ENCODE measurements at places on chromosomes 3 and 15. TPM values are rescaled to one million over a fixed set of nuclear protein-coding genes. Genes with fewer than 3 reads are reported as not detected.

Gene HOMER2
- total RNA-seq = 14.1 TPM

Gene LMAN1L
- not detected for total RNA-seq

- H3K27ac ChIP-seq = no peak overlapping the region
- H3K27me3 ChIP-seq = no peaks in the 10 kb centered on the region
- H3K4me1 ChIP-seq = peaks cover 29% of the 10 kb centered on the region
Measured at GRCh38 chr15:79632457-79632856, 200.3 kb downstream of the MINAR1 start.

GRCh38 chr3:81465510-81466200 is 295.8 kb downstream of the GBE1 start:
- no peak overlapping the region for H3K4me3 ChIP-seq
- no peak overlapping the region for H3K27ac ChIP-seq
- H3K36me3 ChIP-seq = no peaks in the 10 kb centered on the region
- no peak for DNase-seq

DNA sequence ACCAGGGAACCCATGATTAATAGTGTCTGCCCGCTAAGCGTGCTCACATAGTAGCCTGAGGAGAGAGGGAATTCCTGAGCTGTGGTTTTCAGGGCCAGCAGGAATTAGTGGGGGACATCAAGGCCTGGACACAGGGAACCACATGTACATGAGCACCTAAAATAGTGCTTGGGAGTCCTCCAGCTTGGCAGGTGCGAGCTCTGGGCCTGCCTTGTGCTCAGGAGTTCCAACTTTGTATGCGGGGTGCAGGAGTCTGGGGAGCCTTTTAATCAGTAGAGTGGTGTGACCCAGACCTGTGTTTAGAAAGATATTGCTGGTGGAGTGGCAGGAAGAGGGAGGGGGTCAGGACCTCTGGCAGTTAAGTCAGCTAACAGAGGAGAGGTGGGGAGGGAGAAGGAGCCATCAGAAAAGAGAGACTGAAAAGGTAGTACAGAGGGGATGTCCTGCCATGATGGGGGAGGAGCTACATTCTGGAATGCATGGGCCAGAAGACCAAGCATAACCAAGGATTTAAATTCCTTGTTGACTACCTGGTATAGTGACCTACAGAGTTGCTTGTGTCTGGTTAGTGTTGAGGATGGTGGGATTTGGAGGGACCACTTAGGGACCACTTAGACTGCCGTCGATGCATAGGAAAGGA is 1.9 kb downstream of the DAG1 start:
- H3K27me3 ChIP-seq = no peaks in the 10 kb centered on the region
- 0 out of 3 replicates have a peak, but pooled peaks cover 2% of the 10 kb centered on the region for H3K36me3 ChIP-seq
- peak overlapping the region; percentile 92 for H3K27ac ChIP-seq
- no peak for DNase-seq
- H3K4me3 ChIP-seq = peak overlapping the region; percentile 82

DNA sequence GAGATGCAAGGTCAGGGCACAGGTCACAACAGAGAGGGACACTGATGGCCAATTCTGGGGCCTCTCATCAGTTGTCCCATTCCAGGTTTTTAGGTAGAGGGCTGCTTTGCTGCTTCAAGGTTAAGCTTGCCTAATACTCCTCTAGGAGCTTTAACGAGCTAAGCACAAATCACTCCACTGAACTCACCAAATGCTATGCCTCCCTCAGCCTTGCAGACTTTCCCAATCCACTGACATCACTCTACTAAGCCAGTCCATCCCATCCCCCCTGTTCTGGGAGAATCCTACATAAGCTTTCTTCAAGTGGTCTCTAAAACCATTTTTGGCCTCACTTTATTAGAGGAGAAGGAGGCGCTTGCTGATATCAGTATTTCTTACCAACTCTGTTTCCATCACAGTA is 24.8 kb upstream of the PDCD6IP start:
- H3K4me1 ChIP-seq = no peaks in the 10 kb centered on the region
- no peak for DNase-seq
- no peaks in the 10 kb centered on the region for H3K27me3 ChIP-seq
- H3K27ac ChIP-seq = no peak overlapping the region
- no peaks in the 10 kb centered on the region for H3K36me3 ChIP-seq

DNA sequence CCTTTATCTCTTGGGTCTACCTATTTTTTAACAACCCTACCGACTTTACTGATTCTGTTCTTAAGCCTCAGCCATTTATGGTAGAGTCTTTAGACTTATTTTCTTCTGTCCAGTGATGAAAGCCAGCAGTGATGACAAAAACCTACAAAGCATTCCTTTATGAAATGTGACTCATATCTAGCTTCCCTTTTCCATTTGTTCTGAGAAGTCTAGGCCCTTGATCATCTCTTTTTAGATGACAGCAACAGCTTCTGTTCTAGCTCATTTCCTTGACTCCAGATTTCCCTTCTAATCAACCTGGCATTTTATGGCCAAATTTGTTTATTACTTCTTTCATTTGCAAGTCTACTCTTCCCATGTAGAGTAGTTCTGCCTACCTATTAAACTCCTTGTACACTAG is 36.1 kb downstream of the CFAP44 start:
- no peaks in the 10 kb centered on the region for H3K4me1 ChIP-seq
- H3K4me3 ChIP-seq = no peak overlapping the region
- no peaks in the 10 kb centered on the region for H3K27me3 ChIP-seq
- no peak for DNase-seq
- no peak overlapping the region for H3K27ac ChIP-seq

Gene DPPA2
- not detected for total RNA-seq

GRCh38 chr3:171718493-171719185 is 91.6 kb downstream of the PLD1 start:
- no peak for DNase-seq
- peaks cover 16% of the 10 kb centered on the region for H3K4me1 ChIP-seq
- H3K36me3 ChIP-seq = peaks cover 56% of the 10 kb centered on the region
- no peaks in the 10 kb centered on the region for H3K27me3 ChIP-seq
- H3K4me3 ChIP-seq = no peak overlapping the region

DNA sequence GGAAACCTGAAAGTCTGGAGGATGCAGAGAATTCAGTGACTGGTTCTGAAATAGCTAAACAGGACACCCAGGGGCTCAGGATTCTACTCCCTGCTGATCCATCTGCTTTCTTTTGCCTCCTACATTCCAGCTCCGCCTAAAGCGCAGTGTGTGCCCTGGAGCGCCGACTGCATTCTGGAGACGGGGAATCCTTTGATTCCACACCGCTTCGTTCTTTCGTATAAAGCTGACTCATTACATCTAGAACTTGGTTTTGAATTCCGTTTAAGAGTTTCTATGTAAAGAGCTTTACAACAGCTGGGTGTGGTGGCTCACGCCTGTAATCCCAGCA is 61.8 kb downstream of the SENP2 start:
- no peak for DNase-seq
- H3K4me1 ChIP-seq = no peaks in the 10 kb centered on the region
- no peak overlapping the region for H3K4me3 ChIP-seq

Gene FEZF2
- total RNA-seq = not detected

- H3K4me3 ChIP-seq = no peak overlapping the region
- no peak overlapping the region for H3K27ac ChIP-seq
- H3K4me1 ChIP-seq = no peaks in the 10 kb centered on the region
- no peaks in the 10 kb centered on the region for H3K36me3 ChIP-seq
- no peak for DNase-seq
- H3K27me3 ChIP-seq = no peaks in the 10 kb centered on the region
Measured at GRCh38 chr15:84112025-84112424, 123.5 kb upstream of the GOLGA6L4 start.

DNA sequence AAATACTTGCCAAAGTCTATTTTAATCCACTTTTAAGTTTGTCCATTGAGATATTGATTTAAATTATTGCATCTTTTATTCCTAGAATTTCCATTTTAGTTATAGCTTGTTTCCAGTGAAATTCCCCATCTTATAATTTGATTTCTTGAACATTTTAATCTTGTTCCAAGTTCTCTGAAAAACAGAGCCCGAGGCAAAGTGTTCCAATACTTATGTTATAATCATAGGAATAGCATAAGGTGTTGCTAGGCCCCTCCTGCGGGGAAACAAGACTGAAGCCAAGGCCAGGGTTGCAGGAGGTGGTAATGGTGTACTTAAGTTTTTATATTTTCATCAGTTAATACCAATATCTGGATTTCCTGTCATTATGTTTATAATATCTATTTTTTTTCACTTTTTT is 226.6 kb downstream of the ADAMTSL3 start:
- no peak for DNase-seq
- H3K4me1 ChIP-seq = no peaks in the 10 kb centered on the region
- H3K36me3 ChIP-seq = no peaks in the 10 kb centered on the region
- no peaks in the 10 kb centered on the region for H3K27me3 ChIP-seq
- no peak overlapping the region for H3K4me3 ChIP-seq

Gene CADM2
- not detected for total RNA-seq

DNA sequence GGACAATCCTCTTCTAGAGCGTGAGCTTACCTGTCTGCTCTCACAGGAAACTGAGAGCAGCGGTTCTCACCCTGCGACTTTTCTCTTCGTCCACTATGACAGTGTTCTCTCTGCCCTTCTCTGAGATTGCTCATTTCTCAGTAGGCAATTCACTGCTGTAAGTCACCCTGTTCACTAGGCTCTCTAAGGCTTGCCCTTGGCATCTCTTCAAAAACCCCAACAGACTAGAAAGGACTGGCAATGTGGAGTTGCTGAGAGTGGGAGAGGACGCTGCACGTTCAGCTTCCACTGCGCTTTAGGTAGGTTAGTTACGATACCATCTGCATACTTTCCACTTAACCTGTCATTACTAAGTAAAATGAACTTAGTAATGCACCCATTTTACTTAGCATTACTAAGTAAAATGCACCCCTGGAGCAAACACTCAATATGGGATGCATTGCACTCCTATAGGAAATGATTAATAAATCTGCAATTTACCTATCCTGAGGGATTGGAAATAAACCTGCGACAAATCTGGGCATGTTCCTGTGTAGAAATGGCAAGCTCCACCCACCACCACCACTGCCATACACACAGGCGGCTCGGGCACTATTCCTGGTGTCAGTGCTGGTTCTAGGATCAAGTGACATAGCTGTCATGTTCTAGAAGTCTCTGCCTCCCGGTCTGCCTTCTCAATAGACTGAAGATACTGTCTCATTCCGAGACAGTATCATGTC is 21.4 kb downstream of the XPC start:
- peaks cover 77% of the 10 kb centered on the region for H3K36me3 ChIP-seq
- H3K27ac ChIP-seq = no peak overlapping the region
- no peak overlapping the region for H3K4me3 ChIP-seq
- no peaks in the 10 kb centered on the region for H3K4me1 ChIP-seq
- no peak for DNase-seq
- no peaks in the 10 kb centered on the region for H3K27me3 ChIP-seq

- no peaks in the 10 kb centered on the region for H3K36me3 ChIP-seq
- peaks cover 34% of the 10 kb centered on the region for H3K4me1 ChIP-seq
- H3K27me3 ChIP-seq = peaks cover 20% of the 10 kb centered on the region
- H3K27ac ChIP-seq = no peak overlapping the region
Measured at GRCh38 chr15:69061414-69061842, 46.9 kb downstream of the NOX5 start.

DNA sequence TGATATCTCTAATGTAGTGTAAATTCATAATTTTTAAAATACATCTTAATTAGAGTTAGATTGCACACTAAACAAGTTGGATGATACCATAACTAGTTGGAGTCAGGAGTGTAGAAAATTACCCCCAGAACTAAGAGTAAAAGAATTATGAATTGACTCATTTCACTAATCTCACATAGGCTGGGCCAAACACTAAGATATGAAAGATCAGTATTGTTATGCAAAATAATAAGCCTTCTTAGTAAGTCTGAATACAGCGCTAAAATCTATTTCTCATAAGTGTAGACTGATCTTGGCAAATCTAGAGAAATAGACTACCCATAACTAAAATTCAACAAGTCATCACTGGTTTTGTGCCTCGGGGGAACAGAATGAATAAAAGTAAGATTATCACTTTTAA is 979.0 kb downstream of the ROBO1 start:
- no peaks in the 10 kb centered on the region for H3K36me3 ChIP-seq
- no peak overlapping the region for H3K27ac ChIP-seq
- no peaks in the 10 kb centered on the region for H3K27me3 ChIP-seq
- H3K4me3 ChIP-seq = no peak overlapping the region
- DNase-seq = no peak

Gene ZIC4
- not detected for total RNA-seq

Gene PAQR9
- 10.4 TPM for total RNA-seq

DNA sequence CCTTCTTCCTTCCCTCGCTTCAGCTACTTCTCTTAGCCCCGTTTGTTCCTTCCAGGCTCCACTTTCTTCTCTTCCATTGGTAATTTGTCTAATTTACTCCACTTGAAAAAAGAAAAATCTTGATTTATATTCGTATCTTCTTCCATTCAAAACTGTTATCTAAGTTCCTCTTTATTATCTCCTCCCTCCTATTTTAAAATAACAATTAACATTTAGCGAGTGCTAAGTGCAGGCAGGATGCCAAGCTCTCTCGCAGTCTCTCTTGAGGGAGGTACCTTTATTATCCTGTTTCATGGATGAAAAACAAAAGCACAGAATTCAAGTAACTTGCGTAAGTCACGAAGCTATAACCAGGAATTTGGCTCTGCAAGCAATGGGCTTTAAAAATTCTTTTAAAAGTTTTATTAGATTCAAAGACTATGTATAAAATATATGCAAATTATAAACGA is 418.9 kb upstream of the NAALADL2 start:
- no peak for DNase-seq
- H3K27me3 ChIP-seq = peaks cover 8% of the 10 kb centered on the region
- no peaks in the 10 kb centered on the region for H3K36me3 ChIP-seq
- H3K27ac ChIP-seq = no peak overlapping the region

- no peak overlapping the region for H3K27ac ChIP-seq
- no peak for DNase-seq
- no peaks in the 10 kb centered on the region for H3K27me3 ChIP-seq
- no peaks in the 10 kb centered on the region for H3K36me3 ChIP-seq
- peaks cover 15% of the 10 kb centered on the region for H3K4me1 ChIP-seq
- H3K4me3 ChIP-seq = no peak overlapping the region
Measured at GRCh38 chr15:50675535-50676144, 11.0 kb downstream of the TRPM7 start.

- H3K4me3 ChIP-seq = no peak overlapping the region
- H3K27me3 ChIP-seq = peaks cover 34% of the 10 kb centered on the region
- no peak for DNase-seq
- no peak overlapping the region for H3K27ac ChIP-seq
Measured at GRCh38 chr3:43790060-43790459, 99.3 kb downstream of the ABHD5 start.

Gene ROBO2
- total RNA-seq = not detected

- no peaks in the 10 kb centered on the region for H3K36me3 ChIP-seq
- no peak for DNase-seq
- H3K4me3 ChIP-seq = no peak overlapping the region
- no peaks in the 10 kb centered on the region for H3K4me1 ChIP-seq
- H3K27me3 ChIP-seq = no peaks in the 10 kb centered on the region
Measured at GRCh38 chr15:81292523-81293001, 31.4 kb downstream of the STARD5 start.

Gene EPHB3
- total RNA-seq = not detected

Gene GP9
- not detected for total RNA-seq

DNA sequence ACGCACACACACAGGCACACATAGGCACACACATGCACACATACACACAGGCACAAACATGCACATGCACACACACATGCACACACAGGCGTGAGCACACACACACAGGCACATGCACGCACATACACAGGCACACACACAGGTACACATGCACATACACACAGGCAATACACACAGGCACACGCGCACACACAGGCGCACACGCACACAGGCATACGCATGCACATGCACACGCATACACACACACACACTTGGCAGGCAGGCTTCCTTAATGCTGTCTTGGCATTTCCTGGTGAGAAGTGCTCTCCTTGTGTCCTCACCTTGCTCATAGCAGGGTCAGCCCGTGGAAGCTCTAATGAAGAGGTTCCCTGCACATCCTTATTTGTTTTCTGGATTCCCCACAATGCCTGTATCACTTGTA is 8.4 kb upstream of the SLCO2A1 start:
- DNase-seq = no peak
- H3K36me3 ChIP-seq = no peaks in the 10 kb centered on the region
- H3K27me3 ChIP-seq = no peaks in the 10 kb centered on the region
- H3K4me1 ChIP-seq = peaks cover 30% of the 10 kb centered on the region
